ENCODE measurements at places on chromosomes 3 and 15.

GRCh38 chr3:17967111-17967510 lies 224.7 kb upstream of the TBC1D5 start:
- no peak for DNase-seq

- no peak for DNase-seq
Observed at GRCh38 chr3:48459331-48459730, 12.8 kb downstream of the ATRIP start.

DNA sequence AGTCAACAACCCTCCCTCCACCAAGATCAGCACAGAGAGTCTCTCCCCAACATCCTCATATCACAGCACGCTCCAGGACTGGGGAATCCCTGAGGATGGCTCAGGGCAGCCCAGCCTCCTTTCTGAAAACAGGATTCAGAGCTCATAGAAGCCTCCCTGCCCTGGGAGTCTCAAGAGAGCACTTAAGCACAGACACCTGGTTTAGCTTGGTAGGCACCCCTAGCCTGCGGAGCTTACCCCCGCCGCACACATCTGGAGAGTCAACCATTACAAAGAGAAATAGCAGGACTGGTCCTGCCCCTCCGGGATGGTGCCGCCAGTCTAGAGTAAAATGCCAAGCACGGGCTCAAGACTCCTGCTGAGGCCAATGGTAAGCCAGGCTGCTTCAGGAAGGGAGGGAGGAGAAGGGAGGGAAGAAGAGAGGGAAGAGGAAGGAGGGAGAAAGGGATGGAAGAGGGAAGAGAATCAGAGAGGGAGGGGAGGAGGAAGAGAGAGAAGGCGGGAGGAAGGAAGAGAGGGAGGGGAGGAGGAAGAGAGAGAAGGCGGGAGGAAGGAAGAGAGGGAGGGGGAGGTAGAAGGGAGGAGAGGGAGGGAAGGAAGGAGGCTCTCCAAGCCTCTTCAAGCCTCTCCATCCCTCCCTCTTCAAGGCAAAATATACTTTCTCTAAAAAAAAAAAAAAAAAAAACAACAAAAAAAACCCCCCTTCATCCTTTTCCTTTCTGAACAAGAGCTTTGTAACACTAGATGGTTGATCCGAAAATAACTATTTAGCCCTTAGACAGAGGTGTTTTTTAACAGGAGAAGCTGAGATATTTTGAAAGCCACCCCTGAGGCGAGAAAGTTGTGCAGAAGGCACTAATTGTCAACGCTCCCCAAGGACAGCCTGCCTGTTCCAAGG lies 278.6 kb upstream of the TLE3 start:
- no peak for DNase-seq

GRCh38 chr3:31997500-31997899 lies 15.9 kb downstream of the ZNF860 start:
- no peak for DNase-seq

GRCh38 chr15:61069394-61070075 lies 159.6 kb downstream of the RORA start:
- DNase-seq = no peak
